ENCODE measurements at places on chromosomes 1 and 21.

DNA sequence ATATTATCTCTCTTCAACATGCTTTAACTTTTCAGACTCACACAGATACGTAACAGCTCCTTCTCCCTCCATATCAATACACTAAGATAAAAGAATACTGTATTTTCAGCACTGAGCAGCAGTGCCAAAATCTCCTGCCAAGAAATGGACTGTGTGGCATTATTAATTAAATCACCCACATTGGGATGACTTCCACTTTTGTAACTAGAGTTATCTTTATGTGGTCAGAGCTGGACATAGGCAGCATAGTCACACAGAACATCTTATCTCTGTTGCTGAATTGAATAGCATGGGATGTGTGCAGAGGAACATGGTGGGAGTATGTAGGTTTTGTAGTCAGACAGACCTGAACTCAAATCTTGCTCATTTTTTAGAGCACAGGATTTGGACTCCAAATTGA is 41.4 kb upstream of the CACYBP start:
- no peak for DNase-seq

DNA sequence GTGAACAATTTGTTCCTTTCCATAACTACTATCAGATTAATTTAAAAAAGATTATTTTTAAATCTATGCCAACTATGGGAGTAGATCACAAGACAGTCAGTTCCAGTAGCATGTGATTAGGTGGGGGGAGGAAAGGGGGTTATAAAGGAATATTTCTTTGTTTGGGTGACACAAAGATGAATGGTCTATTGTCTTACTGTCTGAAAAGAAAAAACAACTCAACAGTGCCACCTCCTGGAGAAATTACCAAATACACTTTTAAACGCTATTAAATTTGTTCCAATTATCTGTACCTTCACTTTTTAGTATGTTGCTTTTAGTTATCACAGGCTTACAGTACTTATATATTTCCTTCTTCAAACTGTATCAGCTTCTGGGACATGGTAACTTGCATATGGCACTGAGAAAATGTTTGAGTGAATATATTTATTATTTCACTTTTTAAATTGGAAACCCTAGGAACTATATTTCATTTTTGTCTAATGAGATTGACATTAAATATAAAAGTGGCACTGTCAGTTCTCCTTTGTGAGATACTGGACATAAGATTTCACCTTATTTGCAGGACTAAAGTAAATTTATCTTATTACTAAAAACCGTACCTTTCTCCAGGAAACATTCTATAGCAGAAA is 1.7 kb upstream of the SORT1 start:
- DNase-seq = no peak

GRCh38 chr1:19178734-19179398 is 31.2 kb downstream of the UBR4 start:
- DNase-seq = no peak

GRCh38 chr1:22318279-22318981 is 133.2 kb upstream of the ZBTB40 start:
- DNase-seq = no peak

DNA sequence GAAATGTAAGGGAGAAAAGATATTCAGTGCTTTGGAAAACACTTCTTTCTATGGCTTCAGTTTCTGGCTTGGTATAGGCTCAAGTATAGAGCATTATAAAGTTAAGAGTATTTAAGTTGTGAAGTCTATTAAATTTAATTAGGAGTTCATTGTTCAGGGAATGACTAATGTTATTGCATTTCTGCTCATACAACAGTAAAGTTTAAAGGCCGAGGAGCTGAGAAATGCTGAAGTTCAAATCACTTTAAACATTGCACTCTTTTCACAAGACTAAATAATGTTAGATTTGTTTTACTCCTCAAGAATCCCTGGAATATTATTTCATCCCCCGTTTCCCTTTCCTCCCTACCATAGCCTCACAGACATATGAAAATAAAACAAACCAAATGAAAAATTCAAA is 30.1 kb downstream of the RGS5 start:
- no peak for DNase-seq
